ENCODE measurements at places on chromosomes 4 and X.

DNA sequence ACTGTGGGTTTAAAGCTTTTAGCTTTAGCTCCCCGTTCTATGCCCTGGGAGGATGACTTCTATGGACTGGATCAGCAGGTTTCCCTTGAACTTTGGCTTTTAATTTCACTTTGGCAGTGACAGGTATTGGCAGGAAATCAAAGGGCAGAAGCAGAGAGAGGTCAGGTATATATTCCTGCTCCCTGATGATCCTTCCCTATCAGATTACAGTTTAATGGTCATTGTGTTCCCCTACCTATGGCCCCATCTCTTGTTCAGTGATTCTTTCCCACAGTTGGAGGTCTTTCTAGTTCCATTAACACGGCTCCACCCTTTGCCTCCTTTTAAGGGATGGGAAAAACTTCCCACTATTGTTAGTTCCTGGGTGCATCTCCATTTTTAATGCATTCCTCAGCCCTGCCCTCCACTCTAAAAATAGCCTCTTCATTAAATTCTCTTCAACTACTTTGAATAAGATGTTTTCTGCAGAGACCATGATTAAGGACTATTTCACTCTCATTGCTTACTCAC is 107.8 kb upstream of the TMEM47 start:
- DNase-seq, result no peak

- DNase-seq, result no peak
Measured at GRCh38 chr4:8538076-8538702, 42.0 kb upstream of the GPR78 start.

DNA sequence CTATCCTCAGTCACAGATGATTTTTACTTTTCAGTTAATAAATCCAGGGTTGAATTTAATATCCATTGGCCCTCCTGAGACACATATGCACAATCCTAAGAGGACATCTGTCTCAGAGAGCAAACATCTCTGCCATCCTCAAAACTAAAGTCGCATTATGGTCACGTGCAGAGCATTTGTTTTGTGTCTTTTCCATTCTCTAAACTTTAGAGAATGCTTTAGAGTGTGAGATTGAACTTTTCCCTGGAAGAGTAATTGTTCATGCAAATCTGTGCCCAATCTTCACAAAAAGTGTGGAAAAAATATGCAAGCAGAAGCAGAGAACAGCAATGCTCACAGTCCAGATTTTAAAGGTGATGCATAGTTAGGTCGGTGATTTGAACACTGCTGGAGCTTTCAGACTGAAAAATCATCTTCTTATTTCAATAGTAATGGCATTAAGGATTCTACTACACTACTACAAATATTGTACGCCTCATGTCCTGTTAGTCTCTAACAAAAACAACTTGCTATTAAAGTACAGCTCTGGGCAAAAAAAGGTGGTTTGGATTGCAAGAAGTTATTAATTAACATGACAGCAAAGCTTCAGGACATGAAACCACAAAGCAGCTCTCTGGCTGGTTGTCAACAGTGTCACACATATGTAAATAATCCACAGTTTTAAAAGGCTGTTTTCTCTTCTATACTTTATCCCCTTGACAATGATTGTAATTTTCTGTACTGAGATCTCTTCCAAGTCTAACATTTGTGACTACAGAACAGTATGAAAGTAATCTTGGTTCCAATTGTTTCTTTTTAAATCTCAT is 19.9 kb downstream of the DCHS2 start:
- no peak for DNase-seq

- no peak for DNase-seq
Measured at GRCh38 chrX:1493877-1494510, 41.3 kb upstream of the ASMTL start.

- no peak for DNase-seq
Measured at GRCh38 chr4:126799971-126800574, 832.7 kb upstream of the INTU start.

- DNase-seq, result no peak
Measured at GRCh38 chr4:3387154-3387942, 54.4 kb upstream of the HGFAC start.

- no peak for DNase-seq
Measured at GRCh38 chr4:73763877-73764276, 23.5 kb downstream of the CXCL8 start.

DNA sequence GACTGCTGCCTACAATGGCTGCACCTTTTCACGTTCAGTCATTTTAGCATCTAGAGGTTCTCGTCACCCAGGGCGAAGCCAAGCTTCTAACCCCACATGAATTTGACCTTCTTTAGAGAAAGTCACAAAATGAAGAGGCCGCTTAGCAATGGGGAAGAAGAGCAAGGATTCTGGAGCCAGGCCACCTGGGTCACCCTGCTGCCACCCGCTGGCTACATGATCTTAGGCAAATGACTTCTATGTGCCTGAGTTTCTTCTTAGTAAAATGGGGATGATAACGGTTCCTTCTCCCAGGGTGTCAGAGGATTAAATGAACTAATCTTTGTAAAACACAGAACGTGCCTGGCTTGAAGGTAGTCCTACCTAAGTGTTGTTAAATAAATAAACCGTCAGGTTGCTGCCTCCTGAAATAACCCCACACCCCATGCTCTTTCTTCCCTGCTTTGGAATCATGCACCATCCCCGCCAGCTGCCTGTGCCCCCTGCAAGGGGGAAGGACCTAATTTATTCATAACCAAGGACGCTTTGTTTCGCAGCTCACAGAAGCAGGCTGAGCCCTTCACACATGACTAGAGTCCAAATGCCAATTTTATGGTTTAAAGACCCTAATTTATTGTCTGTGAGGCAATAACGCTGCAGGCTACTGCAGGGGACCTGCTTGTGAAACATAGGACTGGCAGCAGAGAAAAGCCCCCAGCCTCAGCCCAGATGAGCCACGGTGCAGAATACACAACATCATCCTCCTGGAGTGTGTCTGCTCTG is 28.6 kb upstream of the NSG1 start:
- no peak for DNase-seq

Measured in CD8-positive, alpha-beta T cell (primary cell).